ENCODE measurements at places on chromosomes 7 and 10.

GRCh38 chr10:4352414-4352961 is 473.5 kb upstream of the AKR1E2 start:
- no peak for DNase-seq

GRCh38 chr10:69816521-69816920 is 14.8 kb downstream of the COL13A1 start:
- no peak for DNase-seq

- no peak for DNase-seq
Observed at GRCh38 chr7:27631391-27631790, 31.3 kb downstream of the HIBADH start.

GRCh38 chr10:62379394-62379793 is 5.2 kb downstream of the ZNF365 start:
- DNase-seq, result no peak

- no peak for DNase-seq
Observed at GRCh38 chr7:1679326-1679965, 9.4 kb downstream of the ELFN1 start.

Data from left lung (tissue), 14 donors.